ENCODE measurements at places on chromosomes 12 and 14. TPM values are rescaled to one million over a fixed set of nuclear protein-coding genes. Genes with fewer than 3 reads are reported as not detected.

ST8SIA1 gene
- 0.28 TPM for total RNA-seq

SLCO1B1 gene
- not detected for total RNA-seq

PAH gene
- total RNA-seq, result not detected

NOC4L gene
- total RNA-seq, result 53.3 TPM

MANSC1 gene
- total RNA-seq, result 1.1 TPM

C12orf76 gene
- total RNA-seq, result 25.1 TPM
